ENCODE measurements at places on chromosomes 7 and 10. TPM values are rescaled to one million over a fixed set of nuclear protein-coding genes. Genes with fewer than 3 reads are reported as not detected.

DNA sequence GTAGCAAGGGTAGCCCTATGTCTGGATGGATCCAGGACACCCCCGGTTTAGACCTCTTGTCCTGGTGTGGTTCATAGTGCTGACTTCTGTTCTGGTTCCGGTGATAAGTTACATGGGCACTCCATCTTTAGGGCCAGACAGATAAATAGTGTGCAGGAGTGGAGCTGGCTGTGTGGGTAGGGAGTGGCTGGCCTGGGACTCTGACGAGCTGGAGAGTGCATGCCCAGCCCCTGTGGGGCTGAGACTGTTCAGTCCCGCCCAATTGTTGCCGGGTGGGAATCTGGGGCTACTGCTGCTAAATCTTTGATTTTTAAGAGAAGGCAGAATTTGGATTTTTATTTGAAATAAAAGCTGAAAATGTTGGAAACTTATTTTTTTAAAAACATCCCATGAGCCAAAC lies 27.3 kb downstream of the PDCD11 start:
- no peak for DNase-seq
- no peak overlapping the region for H3K4me3 ChIP-seq
- H3K27me3 ChIP-seq: no peaks in the 10 kb centered on the region
- H3K36me3 ChIP-seq: peaks cover 63% of the 10 kb centered on the region
- no peaks in the 10 kb centered on the region for H3K4me1 ChIP-seq
- no peak overlapping the region for H3K27ac ChIP-seq

- DNase-seq: peak; percentile 80
- no peak overlapping the region for H3K27ac ChIP-seq
Measured at GRCh38 chr10:119209035-119209735, 1.8 kb downstream of the GRK5 start.

The ANK3 gene
- total RNA-seq: 50.0 TPM

GRCh38 chr7:20798081-20798693 lies 11.5 kb upstream of the SP8 start:
- H3K27me3 ChIP-seq: peaks cover 78% of the 10 kb centered on the region
- H3K27ac ChIP-seq: no peak overlapping the region
- no peaks in the 10 kb centered on the region for H3K4me1 ChIP-seq
- H3K4me3 ChIP-seq: peak overlapping the region; percentile 69
- peak; percentile 70 for DNase-seq

- no peak overlapping the region for H3K27ac ChIP-seq
- H3K4me1 ChIP-seq: peaks cover 32% of the 10 kb centered on the region
- H3K4me3 ChIP-seq: no peak overlapping the region
- no peaks in the 10 kb centered on the region for H3K36me3 ChIP-seq
- no peaks in the 10 kb centered on the region for H3K27me3 ChIP-seq
Measured at GRCh38 chr7:92768501-92769393, 67.6 kb downstream of the CDK6 start.

DNA sequence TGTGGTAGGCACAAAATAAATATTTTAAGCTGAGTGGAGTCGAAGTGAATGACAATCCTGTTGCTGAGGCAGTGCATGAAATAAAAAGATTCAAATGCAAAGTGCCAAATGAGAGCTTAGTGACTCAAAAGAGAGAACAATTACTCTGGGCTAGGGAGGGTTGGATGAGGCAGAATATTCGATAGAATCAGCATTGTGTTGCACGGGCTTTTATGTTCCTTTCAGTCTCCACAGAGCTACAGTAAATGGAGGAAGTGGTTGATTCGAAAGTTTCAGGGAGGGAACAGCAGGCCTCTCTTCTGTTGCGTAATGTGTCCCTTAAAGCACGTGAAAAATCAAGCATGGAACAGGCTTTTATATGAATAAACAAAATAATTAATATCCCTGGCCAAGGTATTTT lies 599.3 kb upstream of the CELF2 start:
- no peak overlapping the region for H3K4me3 ChIP-seq
- no peaks in the 10 kb centered on the region for H3K4me1 ChIP-seq
- H3K27ac ChIP-seq: no peak overlapping the region
- H3K36me3 ChIP-seq: no peaks in the 10 kb centered on the region

The ZNF735 gene
- not detected for total RNA-seq

Measured in cardiac muscle cell (in vitro differentiated cells and primary cell).